Activated naive CD4-positive, alpha-beta T cell (primary cell): ENCODE measurements at places on chromosomes 16 and 17.

- DNase-seq = no peak
These were observed 12.8 kb upstream of the RAP1GAP2 start for GRCh38 chr17:2783310-2784030.

- no peak for DNase-seq
These were observed 133.9 kb downstream of the SPACA3 start for GRCh38 chr17:33125552-33125950.

DNA sequence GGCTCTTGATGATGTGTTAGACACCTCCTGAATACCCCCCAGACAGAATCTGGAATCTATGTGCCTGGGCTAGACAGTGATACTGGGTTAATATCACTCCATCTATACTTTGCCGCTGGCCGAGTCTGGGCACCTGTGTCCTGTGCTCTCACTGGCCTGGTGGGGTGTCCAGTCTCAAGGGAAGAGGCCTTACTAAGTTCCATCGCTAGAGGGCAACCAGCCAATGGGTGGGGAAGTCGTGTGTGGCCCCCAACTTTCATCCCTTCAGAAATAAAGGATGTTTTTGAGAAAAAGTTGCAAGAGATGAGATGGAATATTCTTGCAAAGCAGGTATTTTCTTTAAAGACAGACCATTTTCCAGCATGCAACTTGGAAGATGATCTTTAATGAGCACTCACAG, 1.6 kb upstream of the GLP2R start:
- DNase-seq = no peak

- no peak for DNase-seq
These were observed 802 bp downstream of the CYLD start for GRCh38 chr16:50742576-50743200.

GRCh38 chr17:8503368-8503767, 67.7 kb downstream of the NDEL1 start:
- no peak for DNase-seq

DNA sequence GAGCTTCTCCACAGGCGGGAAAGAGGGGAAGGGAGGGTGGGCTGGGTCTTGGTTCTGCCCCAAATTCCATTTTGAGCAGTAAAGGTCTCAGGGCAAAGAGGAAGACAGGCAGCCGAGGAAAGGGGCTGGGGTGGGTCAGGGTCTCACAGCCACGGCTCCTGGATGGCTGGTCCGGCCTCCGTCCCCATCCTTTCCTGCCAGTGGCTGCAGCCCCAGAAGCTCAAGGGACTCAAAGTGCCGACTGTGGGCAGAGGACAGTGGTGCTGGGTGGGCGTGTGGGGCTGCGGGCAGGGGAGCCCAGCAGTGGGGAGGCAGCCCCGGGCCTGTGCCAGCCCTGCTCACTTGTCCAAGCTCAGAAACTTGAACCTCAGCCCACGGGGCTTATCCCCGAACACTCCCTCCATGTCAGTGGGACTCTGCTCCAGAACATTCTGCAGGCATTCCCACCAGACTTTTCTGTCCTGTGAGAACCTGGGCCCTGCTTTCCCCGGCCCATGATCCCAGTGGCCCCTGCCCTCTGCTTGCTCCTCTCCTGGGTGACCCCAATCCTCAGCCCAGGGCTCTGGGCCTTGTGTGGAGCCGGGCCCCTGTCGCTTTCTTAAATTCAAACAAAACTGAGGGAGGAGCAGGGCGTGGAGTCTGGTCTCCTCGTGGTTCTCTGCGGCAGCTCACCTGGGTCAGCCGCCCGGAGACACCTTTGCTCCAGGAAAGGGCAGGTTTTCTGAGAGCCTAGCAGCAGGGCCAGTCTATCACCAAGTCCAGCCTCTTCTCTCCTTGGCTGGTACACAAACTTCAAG, 117.8 kb upstream of the METRNL start:
- DNase-seq = no peak

GRCh38 chr17:37614391-37614790, 5.2 kb upstream of the SYNRG start:
- no peak for DNase-seq

DNA sequence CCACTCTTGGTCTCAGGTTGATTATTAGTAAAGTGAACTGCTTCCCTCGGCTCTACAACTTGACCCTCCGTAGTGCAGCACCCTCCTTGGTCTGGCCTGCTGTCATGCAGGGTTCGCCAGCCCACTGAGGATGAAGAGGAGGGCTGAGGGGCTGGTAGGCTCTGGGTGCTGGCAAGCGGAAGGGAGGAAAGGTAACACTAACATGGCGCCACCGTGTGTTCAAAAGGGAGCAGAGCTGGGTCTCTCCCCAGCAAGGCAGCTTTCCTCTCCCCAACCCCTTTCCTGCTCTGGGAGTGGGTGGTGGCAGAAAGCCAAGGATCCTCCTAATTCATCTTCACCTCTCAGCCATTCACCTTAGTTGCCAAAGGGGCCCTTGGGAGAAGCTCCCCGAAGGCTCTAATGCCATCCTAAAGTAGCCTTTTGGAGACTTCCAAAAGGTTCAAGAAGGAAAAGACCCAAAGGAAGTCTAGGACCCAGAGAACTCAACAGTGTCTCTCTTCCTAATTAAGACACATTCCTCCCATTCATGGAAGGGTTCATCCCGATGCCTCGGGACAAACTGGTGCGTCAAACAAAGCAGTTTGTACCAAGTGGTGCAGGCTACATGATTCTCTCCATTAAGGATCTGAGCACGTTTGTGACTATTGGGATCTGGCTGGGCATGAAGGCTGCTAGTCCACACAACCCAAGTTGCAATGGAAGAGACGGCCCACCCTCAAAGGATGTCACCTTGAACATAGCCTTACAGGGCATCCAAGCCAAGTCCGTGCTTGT, 90.8 kb upstream of the TOB1 start:
- peak; percentile 20 for DNase-seq

DNA sequence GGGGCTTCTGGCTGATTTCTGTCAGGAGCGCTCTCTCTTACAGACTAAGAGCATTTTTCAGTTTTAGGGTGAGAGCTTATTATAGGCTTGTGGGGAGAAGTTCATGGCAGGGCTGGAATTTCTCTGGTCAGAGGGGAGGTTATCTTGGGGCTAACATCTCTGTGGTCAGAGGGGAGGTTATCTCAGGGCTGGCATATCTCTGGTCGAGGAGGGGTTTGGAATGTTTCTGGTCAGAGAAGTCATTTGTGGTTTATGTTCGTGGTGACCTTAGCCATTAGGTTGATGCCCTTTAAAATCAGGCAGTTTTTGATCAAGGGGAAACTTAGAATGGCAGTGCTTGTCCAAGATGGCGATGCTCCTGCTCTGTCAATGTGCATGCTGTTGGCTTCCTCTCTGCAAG, 10.8 kb upstream of the USP31 start:
- DNase-seq = no peak

- DNase-seq = no peak
These were observed 163.5 kb upstream of the ZNF267 start for GRCh38 chr16:31710134-31710533.

- DNase-seq = no peak
These were observed 6.6 kb upstream of the PITPNA start for GRCh38 chr17:1568950-1569810.

DNA sequence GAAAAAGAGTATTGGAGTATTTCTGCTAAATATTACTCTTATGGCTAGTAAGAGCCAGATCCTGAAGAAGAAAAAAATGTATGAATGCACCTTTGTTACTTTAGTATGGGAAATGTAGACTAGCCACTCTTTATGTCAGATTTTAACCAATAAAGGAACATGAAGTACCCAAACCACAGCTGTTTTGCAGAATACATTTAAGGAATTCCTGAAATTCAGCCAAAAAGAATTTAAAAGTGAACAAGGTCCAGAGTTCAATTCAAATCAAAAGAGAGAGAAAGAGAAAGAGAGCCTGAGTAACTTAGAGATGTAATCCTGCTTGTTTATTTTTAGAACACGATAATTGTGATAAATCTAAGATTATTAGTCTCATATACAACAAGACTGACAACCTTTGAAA, 1.2 kb downstream of the KCNJ16 start:
- no peak for DNase-seq

DNA sequence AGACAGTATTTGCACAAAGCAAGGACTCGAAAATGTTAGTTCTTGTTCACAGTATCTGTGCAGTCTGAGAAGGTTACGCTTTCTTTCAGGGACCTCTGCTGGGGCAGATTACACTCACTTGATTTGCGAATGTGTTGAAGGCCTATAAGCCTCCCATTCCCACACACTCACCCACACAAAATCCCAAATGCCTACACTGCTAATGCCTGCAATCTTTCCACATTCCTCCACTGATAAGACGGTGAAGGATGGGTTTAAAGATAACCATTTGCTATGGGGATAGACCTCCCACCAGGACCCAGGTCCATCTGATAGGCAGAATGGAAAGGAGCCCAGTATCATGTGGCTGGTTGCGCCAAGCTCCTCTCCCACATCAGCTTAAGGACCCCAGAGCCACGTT, 394.9 kb upstream of the SALL1 start:
- DNase-seq = no peak

DNA sequence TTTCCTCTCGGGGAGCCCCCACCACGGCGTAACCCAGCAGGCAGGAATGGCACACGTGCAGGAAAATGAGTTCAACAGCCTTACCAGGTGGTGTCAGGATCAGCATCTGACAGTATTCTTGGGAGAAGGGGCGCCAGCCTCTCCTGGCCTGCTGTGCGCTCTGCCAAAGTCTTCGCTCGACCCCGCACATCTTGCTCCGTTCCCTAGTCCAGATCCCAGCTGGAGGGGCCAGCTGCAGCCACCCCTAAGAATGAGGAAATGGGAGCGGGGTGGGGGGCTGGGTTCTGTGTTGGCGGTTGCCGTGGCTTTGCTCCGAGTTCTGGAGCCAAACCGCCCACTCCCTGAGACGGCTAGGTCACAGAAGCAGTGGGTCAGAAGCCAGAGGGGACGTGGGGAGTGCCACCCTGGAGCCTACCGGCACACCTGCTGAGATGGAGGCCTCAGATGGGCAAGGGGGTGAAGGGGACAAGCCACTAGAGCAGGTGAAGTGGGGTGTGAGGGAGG, at the start of gene CHCT1:
Gene CHCT1 (plus strand): TSS at position 328 of the 504 bp plus-strand sequence. CDS start 104 bp downstream, at position 432.
- DNase-seq = no peak

- no peak for DNase-seq
These were observed 230.4 kb downstream of the C16orf78 start for GRCh38 chr16:49603956-49604355.

DNA sequence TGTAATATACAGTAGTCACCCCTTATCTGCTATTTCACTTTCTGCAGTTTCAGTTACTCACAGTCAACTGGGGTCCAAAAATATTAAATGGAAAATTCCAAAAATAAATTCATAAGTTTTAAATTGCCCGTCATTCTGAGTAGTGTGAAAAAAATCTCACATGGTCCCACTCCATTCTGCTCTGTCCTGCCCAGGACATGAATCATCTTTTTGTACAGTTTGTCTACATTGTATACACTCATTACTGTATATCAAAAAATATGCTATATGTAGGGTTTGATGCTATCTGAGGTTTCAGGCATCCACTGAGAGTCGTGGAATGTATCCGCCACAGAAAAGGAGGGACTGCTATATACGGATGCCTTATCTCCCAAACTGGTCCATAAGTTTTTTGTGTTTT, 16.0 kb upstream of the APPBP2 start:
- DNase-seq = no peak

GRCh38 chr16:57518520-57518919, 17.9 kb downstream of the CCDC102A start:
- DNase-seq = no peak

DNA sequence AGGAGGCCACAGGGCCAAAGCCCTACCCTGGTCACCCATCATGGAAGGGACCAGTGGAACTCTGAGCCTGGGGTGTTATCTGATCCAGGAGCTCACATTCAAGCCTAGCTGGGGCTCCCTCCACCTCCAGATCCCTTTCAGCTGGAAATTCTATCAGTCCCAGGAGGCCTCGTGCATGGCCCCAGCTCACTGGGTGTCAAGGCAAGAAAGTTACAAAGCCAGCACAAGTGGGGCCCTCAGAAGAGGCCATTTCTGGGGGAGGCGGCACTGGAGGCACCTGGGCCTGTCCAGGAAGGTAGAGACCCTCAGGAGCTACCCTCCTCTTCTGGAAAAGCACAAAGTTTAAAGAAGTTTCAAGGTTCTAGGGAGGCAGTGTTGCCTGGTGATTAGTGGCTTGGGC, 4.8 kb downstream of the CA7 start:
- no peak for DNase-seq

DNA sequence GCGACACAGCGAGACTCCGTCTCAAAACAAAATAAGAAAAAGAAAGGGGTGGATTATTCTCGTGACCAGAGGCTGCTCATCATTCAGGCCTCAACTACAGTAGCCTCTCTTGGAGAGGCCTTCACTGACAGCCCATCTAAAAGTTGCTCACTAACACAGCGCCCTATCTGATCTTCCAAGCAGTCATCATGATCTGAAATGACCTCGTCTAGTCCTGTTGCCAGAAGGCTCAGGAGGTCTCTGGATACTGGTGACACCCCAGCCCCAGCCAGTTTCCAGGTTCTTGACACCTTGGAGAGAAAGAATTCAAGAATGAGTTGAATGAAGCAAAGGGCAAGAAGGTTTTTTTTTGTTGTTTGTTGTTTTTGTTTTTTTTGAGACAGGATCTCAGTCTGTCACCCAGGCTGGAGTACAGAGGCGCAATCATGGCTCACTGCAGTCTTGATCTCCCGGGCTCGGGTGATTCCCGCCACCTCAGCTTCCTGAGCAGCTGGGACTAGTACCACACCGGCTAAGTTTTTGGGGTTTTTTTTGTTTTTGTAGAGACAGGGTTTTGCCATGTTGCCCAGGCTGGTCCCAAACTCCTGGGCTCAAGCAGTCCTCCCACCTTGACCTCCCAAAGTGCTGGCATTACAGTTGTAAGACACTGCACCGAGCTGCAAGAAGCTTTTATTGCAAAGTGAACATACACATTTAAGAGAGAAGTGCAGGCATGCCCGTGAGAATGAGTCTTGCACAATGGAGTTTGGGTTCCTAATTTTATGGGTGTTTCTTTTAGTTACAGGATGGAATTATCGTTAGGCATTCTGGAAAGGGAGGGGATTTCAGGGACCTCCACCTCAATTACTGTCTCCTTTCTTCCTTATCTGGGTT, 2.7 kb upstream of the ZC3H7A start:
- DNase-seq = no peak

GRCh38 chr16:85249418-85250146, 137.3 kb upstream of the CIBAR2 start:
- no peak for DNase-seq

DNA sequence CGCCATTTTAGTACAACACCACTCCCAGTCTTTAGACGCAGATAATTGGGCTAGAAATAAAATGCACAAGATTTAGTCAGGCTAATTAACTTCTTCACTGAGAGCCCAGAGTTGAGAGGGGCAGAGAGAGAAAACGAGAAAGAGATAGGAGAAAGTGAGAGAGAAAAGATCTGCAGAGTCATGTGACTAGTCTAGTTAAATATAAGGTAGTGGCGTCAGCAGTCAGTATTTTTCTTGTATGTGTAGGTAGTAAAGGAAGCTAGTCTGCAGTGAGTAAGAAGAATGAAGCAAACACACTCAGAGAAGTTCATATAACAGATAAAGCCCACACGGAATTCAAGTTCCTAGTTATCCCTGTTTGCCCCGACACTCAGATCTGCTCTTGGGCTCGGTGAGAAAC, 392.6 kb upstream of the ERCC4 start:
- DNase-seq = no peak

GRCh38 chr16:65671071-65671470, 549.2 kb upstream of the CDH11 start:
- DNase-seq = no peak

GRCh38 chr17:7479213-7480088, at the start of gene ZBTB4:
Gene ZBTB4 (minus strand): TSS chr17:7479631. CDS start chr17:7466801, 12,830 bp downstream.
- DNase-seq = peak; percentile 36
